ENCODE measurements at places on chromosomes 1 and 21.
A peak's percentile ranks its signal among the peaks of the same experiment; 100 is the strongest.

GRCh38 chr1:246291127-246291526, 216.0 kb downstream of the SMYD3 start:
- DNase-seq, result no peak

GRCh38 chr1:241611063-241611462, 29.1 kb downstream of the CHML start:
- peak; percentile 29 for DNase-seq

GRCh38 chr1:3283849-3284248, 170.6 kb upstream of the ARHGEF16 start:
- DNase-seq, result peak; percentile 84

- DNase-seq, result no peak
These were observed 1.8 kb upstream of the GBP5 start for GRCh38 chr1:89274411-89274857.

DNA sequence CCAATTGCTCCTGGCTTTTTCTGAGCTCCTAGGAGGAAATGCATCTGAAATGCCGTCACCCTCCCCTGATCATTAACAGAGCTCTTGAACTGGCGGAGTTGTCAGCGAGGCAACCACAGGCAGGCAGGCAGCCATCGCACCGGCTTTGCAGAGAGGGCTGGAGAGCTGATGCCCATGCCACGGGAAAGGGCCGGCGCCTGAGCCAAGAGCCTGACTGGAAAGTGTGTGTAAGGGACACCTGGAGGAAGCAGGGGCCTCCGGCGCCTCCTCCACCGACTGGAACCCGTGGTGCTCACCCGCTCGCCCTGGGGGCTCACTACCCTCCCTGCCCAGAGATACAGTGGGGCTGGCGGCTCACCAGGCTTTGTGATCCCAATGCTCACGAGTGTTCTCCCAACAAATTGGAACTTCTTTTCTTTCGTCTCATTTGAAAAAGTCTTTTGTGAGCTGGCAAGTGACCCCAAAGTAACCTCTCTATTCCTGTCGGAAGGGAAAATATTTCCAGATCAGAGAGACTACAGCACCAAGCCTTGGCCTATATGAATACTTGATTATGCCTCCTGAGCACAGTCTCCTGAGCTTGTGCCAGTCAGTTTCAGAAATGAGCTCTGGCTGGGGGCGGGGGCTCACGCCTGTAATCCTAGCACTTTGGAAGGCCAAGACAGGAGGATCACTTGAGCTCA, 97.7 kb upstream of the SLC25A33 start:
- no peak for DNase-seq

DNA sequence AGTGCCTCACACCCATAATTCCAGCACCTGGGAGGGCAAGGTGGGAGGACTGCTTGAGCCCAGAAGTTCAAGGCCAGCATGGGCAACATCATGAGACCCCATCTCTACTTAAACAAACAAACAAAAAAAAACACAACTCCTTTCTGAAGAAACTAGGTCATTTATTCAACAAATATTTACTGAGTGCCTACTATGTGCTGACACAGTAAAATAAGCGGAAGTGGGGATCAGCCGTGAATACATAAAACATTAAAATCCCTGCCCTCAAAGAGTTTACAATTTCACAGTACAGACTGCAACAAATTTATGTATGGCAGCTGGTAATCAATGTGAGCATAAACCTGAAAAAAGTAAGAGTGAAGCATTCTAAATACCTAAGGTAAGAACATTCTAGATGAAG, 65.3 kb downstream of the TUT4 start:
- no peak for DNase-seq

- no peak for DNase-seq
These were observed 231.0 kb downstream of the SLC35F3 start for GRCh38 chr1:234135501-234135900.

DNA sequence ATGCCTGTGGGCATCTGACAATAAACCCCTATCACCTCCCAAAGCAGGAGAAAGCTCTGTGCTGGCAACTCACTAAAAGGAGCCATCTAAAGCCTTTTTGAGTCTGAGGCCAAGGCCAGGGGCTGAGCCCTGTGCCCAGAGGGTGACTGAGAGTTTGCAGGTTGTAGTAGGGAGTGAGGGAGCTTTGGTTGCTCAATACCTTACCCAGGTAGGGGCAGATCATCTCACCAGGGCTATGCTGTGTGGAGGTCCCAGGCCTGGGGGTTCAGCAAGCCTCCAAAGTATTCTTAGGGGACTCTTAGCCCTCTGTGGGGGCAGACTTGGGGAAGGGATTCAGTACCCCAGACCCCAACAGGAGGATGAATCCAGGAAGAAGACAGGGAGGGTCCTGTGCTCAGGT, 21.2 kb downstream of the S100A7 start:
- DNase-seq, result no peak

- no peak for DNase-seq
These were observed 21.1 kb downstream of the PLEKHM2 start for GRCh38 chr1:15705184-15705566.

DNA sequence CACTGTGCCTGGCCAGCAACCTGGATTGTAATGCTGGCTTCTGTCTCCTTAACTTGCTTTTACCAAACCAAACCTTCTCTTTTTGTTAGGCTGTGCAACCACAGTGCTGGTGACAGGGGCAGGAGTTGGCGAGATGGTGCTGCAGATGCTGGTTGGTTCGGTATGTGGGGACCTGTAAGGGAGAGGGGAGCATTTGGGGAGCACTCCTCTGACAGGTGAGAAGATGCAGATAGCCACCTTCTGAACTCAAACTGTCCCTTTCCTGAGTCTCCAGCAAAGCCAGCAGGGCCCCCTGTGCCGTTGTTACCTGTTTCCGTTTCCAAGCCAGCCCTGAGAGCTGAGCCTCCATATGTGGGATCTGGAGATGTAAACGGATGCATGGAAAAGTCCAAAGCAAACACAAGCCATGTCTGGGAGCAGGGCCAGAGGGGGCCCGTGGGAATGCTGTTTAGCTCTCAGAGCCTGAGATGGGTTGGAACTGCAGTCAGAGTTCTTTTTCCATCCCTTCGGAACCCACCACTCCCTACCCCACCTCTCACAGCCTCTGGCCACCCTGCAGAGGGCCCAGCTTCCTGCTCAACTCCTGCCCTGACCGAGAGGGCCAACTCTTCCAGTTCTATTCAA, 34.0 kb downstream of the ELK4 start:
- DNase-seq, result no peak

DNA sequence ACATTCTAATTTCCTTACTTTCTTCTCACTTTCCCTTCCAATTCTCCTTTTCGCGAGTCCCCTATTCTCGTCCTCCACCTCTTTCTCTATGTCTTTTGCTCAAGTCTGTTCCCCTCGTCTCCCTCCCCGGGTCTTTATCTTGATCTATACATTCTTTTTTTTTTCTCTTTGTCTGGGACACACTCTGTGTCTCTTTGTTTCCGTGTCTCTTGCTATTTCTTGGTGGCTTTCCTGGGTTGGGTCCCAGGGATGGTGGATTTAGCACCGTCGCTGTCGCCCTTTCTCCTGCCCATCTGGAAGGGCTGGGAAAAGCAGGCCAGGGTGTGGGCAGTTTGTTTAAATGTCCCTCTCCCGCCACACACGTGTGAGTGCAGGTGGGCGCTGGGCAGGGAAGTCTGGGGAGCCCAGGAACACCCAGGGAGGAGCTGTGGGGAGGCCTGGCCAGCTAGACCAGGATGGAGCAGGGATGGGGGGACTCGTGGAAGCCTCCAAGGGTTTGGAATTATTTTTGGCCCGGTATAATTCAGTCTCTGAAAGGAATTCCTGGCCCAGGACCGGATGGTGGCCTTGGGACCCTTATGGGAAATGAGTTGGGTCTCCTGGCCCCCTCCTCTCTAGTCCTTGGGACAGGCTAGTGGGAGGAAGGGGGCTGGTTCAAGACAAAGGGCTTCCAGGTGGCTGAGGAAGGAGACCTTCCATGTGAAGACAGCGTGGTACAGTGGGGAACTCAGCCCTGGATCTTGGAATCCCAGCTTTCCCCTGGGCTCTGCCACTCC, 9.5 kb upstream of the ID3 start:
- DNase-seq, result peak; percentile 65

GRCh38 chr1:81802707-81803430, 2.1 kb downstream of the ADGRL2 start:
- peak; percentile 77 for DNase-seq

DNA sequence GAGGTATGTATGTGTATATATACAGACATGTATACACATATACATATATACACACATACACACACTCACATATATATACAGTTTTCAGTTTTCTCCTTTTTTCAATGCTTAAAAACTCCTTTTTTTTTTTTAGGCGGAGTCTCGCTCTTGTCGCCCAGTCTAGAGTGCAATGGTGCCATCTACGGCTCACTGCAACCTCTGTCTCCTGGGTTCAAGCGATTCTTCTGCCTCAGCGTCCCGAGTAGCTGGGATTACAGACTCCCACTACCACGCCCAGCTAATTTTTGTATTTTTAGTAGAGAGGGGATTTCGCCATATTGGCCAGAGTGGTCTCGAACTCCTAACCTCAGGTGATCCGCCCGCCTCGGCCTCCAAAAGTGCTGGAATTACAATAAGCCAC, 27.0 kb downstream of the STYXL2 start:
- DNase-seq, result no peak

- DNase-seq, result no peak
These were observed 43.1 kb downstream of the PBX1 start for GRCh38 chr1:164602101-164602422.

- DNase-seq, result no peak
These were observed 77.1 kb downstream of the RYR2 start for GRCh38 chr1:237119091-237119490.

- no peak for DNase-seq
These were observed 15.5 kb upstream of the AHCTF1 start for GRCh38 chr1:246947255-246947654.

GRCh38 chr21:31671146-31671716, 11.7 kb downstream of the SOD1 start:
- DNase-seq, result no peak

DNA sequence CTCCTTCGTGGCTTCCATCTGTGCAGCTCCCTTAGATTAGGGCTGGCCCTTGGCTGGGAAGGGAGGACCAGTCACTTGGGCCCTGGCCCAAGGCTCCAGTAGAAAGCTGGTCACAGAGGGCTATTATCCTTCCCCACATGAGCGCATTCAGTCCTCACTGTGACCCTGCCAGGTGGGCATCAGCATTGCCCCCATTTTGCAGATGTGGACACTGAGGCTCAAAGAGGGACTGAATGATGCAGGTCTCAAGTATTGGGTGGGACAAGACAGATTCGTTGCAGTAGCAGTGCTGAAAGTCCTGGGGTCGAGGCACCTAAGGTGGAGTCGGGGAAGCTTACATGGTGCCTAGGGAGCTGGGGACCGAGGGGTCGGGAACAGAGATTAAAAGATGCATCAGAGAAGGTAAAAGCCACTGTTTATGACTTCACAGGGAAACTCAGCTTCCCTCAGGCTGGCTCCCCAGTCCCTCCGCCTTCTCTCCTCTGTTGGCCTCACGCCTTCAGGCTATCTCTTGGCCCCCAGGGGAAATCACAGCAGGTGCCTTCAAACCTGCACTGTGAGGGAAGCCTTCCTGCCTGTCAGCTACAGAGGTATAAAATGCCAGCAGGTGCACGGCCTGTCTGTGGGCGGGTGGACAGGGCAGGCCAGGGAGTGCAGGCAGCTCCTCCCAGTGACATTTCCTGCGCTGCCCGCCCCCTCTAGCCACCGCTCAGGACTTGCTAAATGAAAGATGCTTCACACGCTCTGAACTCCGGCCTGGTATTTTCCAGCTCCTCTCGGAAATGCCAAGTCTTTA, 178.4 kb downstream of the GRIK3 start:
- no peak for DNase-seq

GRCh38 chr1:180841415-180841814, 71.3 kb upstream of the KIAA1614 start:
- no peak for DNase-seq

- no peak for DNase-seq
These were observed 122.3 kb upstream of the SLC44A3 start for GRCh38 chr1:94697839-94698238.

- peak; percentile 23 for DNase-seq
These were observed 136.2 kb downstream of the NTNG1 start for GRCh38 chr1:107277022-107277421.

GRCh38 chr1:211732293-211732980, 57.0 kb upstream of the NEK2 start:
- DNase-seq, result no peak

DNA sequence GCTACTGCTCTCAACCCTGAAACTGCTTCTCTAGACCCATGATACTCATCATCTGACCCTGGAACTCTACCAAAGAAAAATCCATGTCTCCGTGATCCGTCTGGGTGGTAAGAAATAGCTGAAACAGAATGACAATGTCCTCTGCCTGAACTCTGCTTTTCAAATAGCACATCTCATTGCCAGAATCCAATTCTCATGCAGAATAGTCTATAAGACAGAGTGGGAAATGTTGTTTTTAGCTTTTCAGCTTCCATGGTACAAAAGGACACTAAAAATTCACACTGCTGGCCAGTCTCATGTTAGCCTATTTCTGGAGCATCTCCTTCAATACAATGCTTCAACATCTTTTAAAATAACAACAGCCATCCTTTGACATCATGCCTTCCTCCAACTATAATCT, 1355.8 kb upstream of the PRMT6 start:
- DNase-seq, result no peak

- peak; percentile 69 for DNase-seq
These were observed 4.9 kb downstream of the TMEM9 start for GRCh38 chr1:201149400-201149799.

DNA sequence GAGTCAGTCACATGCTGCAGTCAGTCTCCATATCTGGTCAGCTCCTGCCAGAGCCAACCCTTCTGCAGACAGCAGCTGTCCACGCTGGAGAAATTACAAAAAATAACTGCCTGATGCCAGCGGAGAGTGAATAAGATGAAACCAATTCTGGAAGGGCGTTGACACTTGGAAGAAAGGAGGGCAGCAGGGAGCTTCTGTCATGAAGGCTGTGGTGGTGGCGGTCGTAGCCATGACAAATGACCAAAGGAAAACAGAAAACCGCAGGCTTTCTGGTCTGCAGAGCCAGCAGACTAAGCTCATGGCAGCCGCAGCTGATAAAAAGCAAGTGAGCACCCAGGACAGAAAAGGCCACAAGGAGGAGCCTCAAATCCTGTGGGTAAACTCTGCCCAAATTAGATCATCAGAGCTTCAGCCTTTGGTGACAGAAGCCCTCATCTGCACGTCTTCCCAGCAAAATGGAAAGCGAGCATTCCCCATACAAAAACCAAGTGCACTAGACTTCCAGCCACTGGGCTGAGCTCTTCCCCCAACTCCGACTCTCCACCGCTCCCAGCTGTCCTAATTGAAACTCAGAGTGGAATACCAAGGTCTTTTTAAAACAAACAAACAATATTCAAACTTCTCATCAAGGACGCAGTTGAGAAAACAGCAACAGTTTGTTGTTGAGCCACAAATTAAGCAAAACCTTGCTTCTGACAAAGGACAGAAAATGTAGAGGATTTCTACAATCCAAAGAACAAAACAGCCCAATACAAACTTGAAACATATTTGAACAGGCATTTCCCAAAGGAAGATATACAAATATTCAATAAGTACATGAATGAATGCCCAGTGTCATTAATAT, 28.7 kb downstream of the RSPH1 start:
- no peak for DNase-seq

GRCh38 chr1:204065174-204065985, 7.5 kb upstream of the SOX13 start:
- no peak for DNase-seq

DNA sequence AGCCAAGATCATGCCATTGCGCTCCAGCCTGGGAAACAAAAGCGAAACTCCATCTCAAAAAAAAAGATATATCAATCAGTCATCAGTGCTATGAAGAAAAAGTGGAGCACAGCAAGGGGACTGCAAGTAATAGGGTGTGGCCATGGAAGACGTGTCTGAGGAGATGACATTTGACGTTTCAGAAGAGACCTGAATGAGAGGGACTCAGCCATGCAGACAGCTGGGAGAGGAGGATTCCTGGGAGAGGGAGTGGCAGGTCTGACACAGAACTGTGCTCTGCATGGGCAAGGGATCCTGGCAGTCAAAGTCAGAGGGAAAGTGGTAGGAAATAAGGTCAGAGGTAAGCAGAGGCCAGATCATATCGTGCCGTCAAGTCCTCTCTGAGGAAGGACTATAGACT, 3.3 kb downstream of the LAX1 start:
- DNase-seq, result no peak

Data from SK-N-SH (cell line).